Activated CD8-positive, alpha-beta T cell treated with anti-CD3 and anti-CD28 coated beads for 36 hours (primary cell): ENCODE measurements at places on chromosomes 6 and 20. TPM values are rescaled to one million over a fixed set of nuclear protein-coding genes. Genes with fewer than 3 reads are reported as not detected.

Gene CCN5
- total RNA-seq = not detected

Gene PRKN
- 1.2 TPM for total RNA-seq

Gene DEFB124
- not detected for total RNA-seq

- H3K4me3 ChIP-seq = no peak overlapping the region
- no peak overlapping the region for H3K27ac ChIP-seq
- H3K4me1 ChIP-seq = no peaks in the 10 kb centered on the region
Observed at GRCh38 chr6:168815229-168815628, 374.2 kb downstream of the SMOC2 start.

- H3K27ac ChIP-seq = no peak within 1 kb of the TSS
- DNase-seq = no peak
- H3K27me3 ChIP-seq = peaks cover 13% of the 10 kb centered on the region
- H3K4me3 ChIP-seq = peak within 1 kb of the TSS; percentile 60
Observed at GRCh38 chr6:33192105-33192646, at the start of gene COL11A2. Gene COL11A2 (minus strand): TSS chr6:33192467. CDS start chr6:33192240, 227 bp downstream.

Gene KHDRBS2
- not detected for total RNA-seq

- no peaks in the 10 kb centered on the region for H3K36me3 ChIP-seq
- no peak overlapping the region for H3K4me3 ChIP-seq
- no peaks in the 10 kb centered on the region for H3K4me1 ChIP-seq
- H3K27me3 ChIP-seq = peaks cover 16% of the 10 kb centered on the region
Observed at GRCh38 chr6:166774292-166774691, 147.2 kb upstream of the RPS6KA2 start.
